ENCODE measurements at places on chromosomes 1 and 21. TPM values are rescaled to one million over a fixed set of nuclear protein-coding genes. Genes with fewer than 3 reads are reported as not detected.

GRCh38 chr1:91600431-91601337 is 100.0 kb downstream of the CDC7 start:
- no peak for DNase-seq

DNA sequence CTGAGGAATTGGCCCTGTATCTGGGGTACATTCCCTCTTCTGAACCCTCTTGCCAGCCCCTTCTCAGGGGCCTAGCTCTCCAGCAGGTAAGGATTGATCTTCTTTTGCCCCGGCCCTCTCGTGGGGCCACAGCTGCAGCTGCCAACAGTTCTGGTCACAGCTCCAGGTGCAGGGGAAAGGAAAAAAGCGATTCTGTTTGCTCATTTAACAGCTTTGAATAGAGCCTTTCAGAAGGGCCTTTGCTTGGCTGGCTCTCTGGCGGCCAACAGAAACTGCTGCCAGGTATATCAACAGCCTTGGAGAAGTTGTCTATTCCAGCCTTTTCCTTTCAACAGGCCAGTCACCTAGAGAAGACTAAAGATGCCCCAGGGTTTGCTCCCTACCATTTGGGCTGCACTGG is 16.1 kb upstream of the FMOD start:
- DNase-seq, result no peak

- DNase-seq, result no peak
These were observed 180.8 kb upstream of the KCNK2 start for GRCh38 chr1:214901718-214902117.

- DNase-seq, result no peak
These were observed 11.0 kb upstream of the CASQ1 start for GRCh38 chr1:160179336-160179735.

DNA sequence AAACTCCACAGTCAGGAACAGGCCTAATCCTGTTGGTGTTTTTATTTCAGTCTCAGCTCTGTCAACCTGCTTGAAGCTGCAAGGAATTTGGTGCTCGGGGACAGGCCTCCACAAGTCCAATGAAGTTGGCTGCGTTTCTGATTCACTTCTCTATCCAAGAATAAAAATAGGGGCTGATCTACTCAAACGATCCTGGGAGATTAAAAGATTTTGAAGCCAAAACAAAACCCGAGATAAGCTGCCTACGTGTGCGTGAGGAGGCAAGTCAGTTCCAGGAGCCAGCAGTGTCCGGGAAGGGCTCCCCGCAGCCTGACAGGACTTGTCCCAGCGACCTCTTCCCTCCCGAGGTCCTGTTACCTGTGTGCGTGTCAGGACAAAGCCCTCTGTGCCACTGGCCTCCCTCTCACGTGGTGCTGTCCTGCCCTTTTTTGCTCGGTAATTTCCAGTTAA is 98.0 kb downstream of the ETS2 start:
- DNase-seq, result no peak

DNA sequence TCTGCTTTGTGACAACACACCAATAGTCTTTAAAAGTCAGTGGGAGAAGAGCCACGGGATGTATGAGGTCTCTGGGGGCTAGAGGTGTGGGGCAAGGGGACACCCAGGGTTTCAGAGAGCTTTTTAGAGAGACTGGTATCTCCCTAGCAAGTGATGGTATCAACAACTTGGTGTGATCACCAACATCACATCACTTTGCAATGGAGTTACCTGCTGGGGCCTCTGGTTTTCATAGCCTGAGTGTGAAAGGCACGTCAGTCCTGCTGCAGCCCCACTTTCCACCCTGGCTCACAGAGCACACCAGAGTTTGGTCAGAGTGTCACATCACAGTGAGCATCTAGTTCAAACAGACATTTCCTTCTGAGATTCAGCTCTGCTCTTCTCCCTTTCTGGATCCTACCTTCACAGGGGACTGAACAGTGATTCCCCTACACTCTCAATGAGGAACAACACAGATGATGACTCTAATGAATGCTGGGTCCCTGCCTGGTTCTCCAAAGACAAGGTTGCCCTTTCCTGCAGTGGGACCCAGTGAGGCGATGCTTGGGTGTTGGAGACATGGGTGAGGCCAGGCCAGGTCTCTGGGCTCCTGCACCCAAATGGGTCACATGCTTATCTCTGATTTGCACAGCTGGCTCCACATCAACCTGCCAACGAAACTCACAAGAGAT is 2.0 kb upstream of the MAN1C1 start:
- no peak for DNase-seq

GRCh38 chr1:211684791-211685190 is 9.4 kb upstream of the NEK2 start:
- DNase-seq, result no peak

DNA sequence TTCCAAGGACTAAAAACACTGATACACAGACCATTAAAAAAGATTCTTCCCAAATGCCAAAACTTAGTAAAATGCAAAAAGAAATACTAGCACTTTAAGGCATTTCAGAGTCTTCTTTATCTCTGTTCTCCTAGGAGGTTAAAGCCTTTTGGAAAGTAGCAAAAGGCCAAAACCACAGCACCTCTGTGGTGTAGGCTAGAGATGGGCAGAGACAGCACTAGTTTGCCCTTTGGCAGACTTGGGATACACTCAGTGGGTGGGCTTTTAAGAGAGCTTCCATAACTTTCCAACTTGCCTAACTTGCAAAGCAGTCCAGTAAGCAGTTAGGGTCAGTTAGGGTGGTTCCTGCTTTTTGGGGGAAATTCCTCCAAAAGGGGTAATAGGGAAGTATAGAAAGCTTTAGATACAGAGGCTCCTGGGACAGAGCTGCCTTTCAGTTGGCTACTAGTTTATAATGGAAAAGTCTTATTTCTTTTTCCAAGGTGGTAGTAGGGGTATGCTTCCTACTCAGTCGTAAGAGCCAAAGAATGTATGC is 17.9 kb upstream of the PTCH2 start:
- no peak for DNase-seq

- DNase-seq, result no peak
These were observed 362.9 kb upstream of the VAMP3 start for GRCh38 chr1:7407980-7408770.

DNA sequence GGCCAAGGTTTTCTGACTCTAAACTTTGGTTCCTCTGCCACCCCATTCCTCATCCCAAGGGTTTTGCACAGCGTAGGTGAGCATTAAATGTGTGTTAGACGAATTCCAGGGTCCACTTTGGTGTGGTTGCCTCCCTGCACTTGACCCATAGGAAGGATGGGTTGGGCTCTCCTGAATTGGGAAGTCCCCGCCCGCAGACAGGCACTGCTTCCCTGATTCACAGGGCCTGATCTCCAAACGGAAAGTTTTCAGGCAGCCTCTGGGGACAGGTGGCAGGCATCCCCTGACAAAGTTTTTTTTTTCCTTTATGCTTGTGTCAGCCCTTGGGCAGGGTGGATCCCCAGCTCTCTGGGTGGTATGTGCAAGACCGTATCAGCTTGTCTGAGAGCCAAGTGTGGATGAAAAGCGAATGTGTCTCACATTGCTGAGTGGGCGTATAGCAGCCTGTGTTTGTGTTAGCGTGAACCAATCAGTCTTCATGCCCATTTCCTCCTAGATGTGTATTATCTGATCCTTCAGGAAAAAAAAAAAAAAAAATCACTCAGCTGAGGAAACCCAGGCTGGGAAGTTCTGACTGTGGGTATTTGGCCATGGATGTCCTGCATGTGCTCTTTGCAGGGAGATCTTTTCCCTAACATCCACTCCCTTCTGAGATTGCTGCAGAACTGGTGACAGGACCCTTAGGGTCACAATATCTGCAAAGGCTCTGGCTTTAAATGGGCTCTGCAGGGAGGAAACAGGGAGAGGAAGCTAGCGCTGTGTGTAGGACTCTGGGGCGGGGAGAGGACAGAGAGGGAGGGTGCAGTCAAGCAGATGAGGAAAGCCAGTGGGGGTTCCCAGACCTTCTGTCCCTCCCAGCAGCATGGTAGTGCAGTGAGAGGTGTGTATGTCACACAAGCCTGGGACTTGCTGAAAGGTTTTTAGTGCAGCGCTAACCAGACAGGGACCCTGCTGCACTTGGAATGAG is 42.2 kb upstream of the TRABD2B start:
- DNase-seq, result no peak

- no peak for DNase-seq
These were observed 19.8 kb downstream of the CCT8 start for GRCh38 chr21:29053656-29054055.

The C1QA gene
- 19.5 TPM for polyA plus RNA-seq

The LGALS8 gene
- polyA plus RNA-seq, result 18.8 TPM

The RAP1GAP gene
- 83.6 TPM for polyA plus RNA-seq

The NFASC gene
- polyA plus RNA-seq, result 7.4 TPM

The LRRC38 gene
- polyA plus RNA-seq, result not detected

The TSTD1 gene
- 131 TPM for polyA plus RNA-seq
